ENCODE measurements at places on chromosomes 11 and 22.

DNA sequence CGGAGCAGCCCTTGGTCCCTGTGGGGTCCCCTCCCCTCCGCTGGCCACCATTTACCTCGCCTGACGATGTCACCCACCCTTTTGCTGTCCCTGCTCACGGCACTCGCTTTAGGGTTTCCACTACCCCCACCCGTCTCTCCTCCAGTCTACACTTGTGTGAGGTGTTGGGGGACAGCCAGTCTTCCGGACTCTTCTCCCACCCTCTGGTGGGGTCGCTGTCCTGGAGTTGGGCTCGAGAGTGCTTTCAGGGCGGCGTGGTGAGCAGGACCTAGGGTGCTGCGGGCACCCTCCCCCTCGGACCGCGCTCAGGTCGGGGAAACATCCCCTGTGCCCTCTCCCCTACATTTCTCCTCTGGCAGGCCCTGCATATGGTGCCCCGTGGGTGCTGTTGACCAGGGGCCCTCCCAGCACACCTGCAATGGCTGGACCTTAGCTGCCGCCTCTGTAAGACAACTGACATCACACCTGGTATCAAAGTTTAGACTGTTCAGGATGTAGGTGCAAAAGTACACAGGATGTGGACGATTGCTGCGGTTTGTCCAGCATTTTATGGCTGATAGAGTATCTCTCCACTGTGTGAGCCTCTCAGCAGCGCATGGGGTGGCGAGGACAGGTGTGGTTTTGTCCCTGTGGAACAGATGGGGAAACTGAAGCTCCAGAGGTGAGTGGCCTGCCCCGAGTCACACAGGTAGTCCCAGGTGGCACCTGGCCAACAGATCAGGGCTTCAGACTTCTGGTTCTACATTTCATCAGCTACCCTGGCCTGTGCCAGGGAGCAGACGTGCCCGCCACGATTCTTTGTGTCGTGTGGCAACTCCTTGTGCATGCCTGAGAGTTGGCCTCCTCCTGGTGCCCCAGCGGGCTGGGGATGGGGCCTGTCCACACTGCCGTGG lies 1.2 kb downstream of the GRK2 start:
- no peak for DNase-seq

GRCh38 chr22:19504900-19505734 lies 19.1 kb downstream of the CLDN5 start:
- no peak for DNase-seq

GRCh38 chr11:115409691-115410220 lies 94.5 kb downstream of the CADM1 start:
- peak; percentile 39 for DNase-seq

DNA sequence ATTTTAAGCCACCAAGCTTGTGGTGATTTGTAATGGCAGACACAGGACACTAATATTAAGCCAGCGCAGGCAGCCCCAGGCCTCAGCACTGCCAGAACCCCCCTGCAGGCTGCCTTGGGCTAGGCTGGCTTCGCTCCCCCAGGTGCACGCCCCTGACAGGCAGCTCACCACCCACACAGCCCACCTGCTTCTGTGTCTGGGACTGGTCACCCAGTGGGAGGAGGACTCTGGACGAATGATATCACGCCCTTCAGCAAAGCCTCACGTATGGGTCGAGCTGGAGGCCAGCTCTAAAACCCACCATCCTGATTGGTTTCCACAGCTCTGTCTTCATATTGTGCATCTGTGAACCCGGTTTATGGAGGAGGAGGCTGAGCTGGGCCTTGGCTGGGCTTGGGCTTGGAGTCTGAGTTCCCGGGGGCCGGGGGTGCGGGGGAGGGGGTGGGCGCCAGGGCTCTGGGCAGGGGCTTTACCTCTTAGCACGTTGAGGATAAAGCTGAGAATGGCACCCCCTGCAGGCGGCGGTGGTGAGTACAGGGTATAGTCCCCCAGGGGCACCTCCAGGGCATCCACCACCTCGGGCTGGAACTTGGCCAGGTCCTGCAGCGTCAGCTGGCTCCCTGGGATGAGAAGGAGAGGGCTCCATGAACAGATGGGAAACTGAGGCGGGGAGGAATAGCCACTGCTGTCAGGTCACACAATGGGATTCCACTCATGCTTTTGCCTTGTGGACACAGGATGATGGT lies 13.8 kb downstream of the GGT5 start:
- no peak for DNase-seq

- no peak for DNase-seq
These were observed 183.0 kb downstream of the TBC1D22A start for GRCh38 chr22:46945481-46945880.

GRCh38 chr11:5596607-5597201 lies at the start of gene TRIM6:
Gene TRIM6, plus strand, starts transcription at chr11:5596637. Its CDS starts 261 bp downstream, at chr11:5596898.
- DNase-seq, result no peak

GRCh38 chr11:20158597-20159257 lies 1.5 kb downstream of the DBX1 start:
- peak; percentile 12 for DNase-seq

GRCh38 chr22:30872285-30873041 lies 96.1 kb downstream of the MORC2 start:
- DNase-seq, result peak; percentile 44

GRCh38 chr11:75777461-75778110 lies 9.0 kb downstream of the DGAT2 start:
- DNase-seq, result no peak

GRCh38 chr11:30351061-30351460 lies 28.2 kb downstream of the ARL14EP start:
- DNase-seq, result no peak

DNA sequence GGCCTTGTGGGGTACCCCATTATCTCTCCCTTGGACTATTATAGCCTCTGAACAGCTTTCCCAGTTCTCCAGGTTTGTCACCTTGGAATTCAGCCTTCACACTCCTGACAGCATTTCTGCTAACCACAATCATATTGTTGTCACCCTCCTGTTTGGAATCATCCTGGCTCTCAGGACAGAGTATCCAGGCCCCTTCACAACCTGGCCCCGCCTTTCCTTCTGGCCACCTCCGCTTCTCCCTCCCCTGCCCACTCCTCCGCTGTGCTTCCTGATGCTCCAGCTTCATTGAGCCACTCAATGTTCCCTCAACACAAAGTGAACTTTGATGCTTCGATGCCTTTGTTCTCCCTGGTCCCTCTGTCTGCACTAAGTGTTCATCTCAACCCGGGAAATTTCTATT lies 3.1 kb downstream of the GPR83 start:
- no peak for DNase-seq

DNA sequence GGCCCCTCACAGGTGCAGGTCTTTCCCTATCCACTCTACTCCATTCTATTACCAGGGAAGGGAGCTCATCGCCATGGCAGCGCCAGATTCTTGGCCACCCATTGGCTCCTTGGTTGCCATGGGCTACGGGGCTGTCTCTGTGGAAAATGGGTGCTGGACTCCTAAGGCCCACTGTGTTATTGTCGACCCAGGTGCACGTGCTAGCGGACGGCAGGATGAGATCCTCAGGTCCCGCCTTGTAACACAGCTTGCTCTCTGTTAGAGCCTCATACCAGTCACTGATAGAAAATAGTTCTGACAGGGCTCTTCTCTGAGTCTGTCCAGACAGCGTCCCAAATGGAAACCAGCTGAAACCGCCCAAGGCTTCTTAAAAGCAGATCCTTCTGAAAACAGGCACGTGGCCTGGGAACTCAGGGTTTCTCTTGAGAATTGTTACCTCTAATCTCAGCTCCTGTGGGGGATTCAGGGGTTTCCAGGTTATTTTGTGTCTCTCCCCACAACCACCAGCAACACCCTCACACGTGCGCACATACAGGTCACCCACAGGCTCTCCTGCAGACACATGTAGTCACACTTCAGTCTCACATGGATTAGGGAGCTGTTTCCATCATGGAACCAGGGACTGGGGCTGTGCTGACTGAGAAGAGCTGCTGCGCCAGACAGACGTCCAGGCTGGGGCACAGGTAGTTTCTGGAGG lies 1.5 kb downstream of the TUB start:
- peak; percentile 35 for DNase-seq

DNA sequence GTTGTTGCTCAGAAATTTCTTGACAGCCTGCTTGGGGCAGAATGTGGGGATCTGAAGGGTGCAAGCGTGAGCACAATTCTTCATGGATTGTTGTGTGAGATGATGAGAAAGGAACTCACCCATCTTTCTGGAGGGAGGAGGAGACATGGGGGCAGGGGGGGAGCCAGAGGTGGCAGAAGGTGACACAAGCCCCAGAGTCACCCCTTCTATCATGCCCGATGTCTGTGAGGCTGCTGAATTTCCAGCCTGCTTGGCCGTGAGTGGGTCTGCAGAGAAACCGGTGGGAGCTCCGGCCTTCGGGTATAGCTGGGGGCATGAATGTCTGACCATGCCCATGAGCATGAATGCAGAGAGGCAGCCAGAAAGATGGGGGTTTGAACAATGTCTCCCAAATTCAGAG lies 870.7 kb downstream of the TBC1D22A start:
- DNase-seq, result no peak

DNA sequence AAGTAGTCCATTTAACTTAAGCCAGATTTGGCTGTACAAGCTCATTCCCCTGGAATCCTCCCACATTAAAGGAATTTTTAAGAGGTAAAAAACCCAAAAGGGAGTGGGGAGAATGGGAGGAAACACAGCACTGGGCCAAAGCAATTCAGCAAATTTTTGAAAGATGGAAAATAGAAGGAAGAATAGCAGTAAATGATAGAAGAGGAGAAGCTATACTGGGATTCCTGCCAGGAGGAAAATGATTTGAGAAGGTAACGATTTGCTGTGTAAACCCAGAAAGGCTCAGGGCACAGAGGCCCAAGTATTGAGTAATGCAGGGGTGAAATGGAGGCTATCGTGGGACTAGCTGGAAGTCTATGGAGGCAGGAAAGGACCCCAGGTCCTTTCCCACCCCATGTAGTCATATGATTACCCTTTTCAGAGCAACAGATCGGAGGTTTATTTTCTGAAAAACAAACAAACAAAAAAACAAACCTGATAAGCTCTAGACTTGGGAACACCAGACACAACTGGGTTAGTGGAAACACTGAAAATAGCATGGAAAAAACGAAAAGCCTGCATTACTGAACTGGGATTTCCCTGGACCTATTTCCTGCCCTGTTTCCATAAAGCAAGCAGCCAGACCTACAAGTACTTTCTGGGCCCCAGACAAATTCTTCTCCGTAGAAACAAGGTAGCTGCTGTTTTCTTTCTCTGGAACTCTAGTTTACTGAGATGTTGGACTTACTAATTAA lies 140.0 kb downstream of the SWAP70 start:
- no peak for DNase-seq

DNA sequence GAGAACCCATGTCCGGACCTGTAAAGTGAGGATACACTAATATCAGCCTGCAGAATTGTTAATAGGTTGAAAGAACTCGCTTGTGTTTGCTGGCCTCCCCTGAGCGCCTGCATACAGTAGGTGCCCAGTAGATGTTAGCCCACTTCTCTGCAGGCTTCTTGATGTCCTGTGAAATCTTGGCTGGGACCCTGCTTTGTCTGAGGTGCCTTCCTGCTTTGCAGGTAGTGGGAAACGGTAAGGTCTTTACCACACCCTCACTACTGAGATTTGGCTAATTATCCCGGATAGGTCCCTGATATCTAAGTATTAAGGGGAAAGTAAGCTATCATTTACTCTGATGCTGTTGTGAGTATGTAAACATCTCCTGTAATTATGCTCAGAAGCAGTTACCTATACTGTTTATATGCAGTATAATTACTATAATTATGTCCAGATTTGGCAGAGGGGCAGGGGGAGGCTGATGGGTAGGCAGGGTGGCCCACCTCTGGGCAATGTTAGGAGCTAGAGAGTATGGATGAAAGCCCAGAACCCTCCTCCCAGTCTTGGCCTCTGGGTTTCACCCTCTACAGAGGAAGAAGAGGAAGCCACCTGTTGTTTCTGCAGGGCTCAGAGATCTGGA lies 1.2 kb upstream of the ARRB1 start:
- DNase-seq, result no peak

DNA sequence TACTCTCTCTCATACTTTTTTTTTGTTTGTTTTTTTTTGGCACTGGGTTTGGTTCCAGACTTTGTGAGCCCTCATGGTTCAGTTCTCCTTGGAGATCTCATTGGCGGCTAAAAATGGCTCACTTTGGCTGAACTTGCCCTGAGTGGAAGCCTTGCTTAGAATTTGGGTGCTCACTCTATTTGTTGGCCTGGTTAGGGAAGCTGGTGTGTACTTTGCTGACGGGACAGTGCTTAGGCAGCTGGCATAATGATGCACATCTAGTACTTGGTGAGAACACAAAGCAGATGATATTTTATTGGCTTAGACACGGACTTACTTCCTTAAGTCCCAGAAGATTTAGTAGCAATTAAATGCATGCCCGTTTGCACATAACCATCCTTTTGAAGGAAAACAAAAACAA lies 66.5 kb upstream of the GRAMD1B start:
- peak; percentile 19 for DNase-seq

GRCh38 chr11:57812634-57813033 lies 51.0 kb downstream of the CTNND1 start:
- peak; percentile 55 for DNase-seq

DNA sequence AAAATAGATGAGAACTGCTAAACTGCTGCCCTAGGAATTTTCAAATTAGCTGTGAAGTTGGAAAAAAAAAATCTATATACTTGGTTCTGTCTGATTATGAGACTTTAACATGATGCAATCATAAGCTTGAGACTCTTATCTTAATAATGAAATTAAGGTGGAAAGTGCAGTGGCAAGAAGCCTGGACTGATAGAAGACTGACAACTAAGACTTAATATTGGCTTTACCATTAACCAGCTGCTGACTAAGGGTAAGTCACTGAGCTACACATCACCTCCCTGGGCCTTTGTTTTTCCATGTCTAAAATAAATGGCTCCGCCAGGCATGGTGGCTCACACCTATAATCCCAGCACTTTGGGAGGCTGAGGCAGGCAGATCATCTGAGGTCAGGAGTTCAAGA lies 56.9 kb downstream of the SLC35F2 start:
- DNase-seq, result no peak

- no peak for DNase-seq
These were observed 80.4 kb upstream of the FSHB start for GRCh38 chr11:30150425-30150824.

- no peak for DNase-seq
These were observed 620 bp upstream of the ANO5 start for GRCh38 chr11:22192289-22192641.

DNA sequence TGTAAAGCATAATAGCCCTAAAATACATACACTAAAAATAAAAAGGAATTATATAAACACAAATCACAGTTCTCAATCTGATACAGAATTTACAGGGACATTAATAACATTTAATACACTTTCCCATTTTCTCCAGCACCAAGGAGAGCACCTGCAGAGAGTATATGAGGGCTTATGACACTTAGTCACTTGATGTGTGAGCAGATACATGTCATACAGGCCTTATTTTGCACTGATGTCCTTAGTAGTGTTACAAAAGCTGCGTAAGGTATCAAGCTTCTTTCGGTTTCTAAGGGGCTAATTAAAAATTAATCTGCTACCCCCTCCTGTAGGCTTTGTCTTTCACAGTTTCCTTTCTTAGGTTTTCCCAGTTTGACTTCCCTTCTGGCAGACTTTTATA lies 61.3 kb downstream of the TRIM44 start:
- no peak for DNase-seq

GRCh38 chr11:93515441-93516025 lies 27.7 kb downstream of the SMCO4 start:
- DNase-seq, result no peak

All from midbrain (tissue), 1 donor.